T-cell (primary cell): ENCODE measurements at places on chromosomes 1 and 21. TPM values are rescaled to one million over a fixed set of nuclear protein-coding genes. Genes with fewer than 3 reads are reported as not detected.
A peak's percentile ranks its signal among the peaks of the same experiment; 100 is the strongest.

TBX19 gene
- total RNA-seq = 3.9 TPM

CNR2 gene
- 1.5 TPM for total RNA-seq

BRDT gene
- total RNA-seq = not detected

MMEL1 gene
- total RNA-seq = 1.4 TPM

DNA sequence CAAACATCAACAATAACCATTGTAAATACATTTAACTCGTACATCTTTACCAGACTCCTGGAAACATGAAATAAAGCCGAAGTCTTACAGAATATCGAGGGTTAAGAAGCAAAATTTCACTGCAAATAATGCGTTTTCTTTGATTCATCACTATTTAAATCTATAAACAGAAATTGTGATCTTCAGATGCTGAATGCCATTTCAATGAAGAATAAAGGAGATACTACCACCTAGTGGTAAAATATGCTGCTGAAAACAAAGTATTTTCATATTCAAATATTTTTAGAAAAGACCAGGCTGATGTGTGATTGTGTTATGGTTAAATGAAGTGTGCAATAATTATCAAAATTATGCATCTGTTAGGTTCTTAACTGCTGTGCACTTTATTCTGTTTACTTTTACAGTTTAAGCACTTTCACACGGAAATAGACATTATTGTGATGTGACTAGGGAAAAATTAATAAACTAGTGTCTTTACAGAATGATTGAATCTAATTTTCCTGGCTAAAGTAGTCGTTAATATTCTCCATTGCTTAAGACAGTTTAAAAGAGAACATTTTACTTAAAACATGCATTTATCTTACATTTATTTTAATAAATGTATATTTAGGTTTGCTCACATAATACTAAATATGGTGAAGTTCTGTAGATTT lies 1093.1 kb downstream of the MRPL39 start:
- H3K4me3 ChIP-seq = no peak overlapping the region
- no peaks in the 10 kb centered on the region for H3K4me1 ChIP-seq
- no peaks in the 10 kb centered on the region for H3K27me3 ChIP-seq

DNA sequence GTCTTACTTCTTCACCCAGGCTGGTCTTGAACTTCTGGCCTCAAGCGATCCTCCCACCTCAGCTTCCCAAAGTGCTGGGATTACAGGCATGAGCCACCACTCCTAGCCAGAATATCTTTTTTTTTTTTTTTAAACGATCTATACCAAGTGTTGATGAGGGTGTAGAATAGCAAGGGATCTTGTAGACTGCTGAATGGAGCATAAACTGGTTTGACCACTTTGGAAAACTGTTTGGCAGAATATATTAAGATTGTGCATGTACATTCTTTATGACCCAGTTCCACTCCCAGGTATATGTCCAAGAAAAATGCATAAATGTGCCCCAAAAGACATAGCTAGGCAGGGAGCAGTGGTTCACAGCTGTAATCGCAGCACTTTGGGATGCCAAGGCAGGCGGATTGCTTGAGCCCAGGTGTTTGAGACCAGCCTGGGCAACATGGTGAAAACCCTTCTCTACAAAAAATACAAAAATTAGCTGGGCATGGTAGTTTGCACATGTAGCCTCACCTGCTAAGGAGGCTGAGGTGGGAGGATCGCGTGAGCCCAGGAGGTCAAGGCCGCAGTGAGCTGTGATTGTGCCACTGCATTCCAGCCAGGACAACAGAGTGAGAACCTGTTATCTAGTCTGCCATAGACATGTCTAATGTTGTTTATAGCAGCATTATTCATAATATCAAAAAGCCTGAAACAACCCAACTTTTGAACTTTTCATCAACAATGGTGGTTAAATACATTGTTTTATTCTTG lies 184.0 kb downstream of the VPS13D start:
- H3K27me3 ChIP-seq = no peaks in the 10 kb centered on the region
- no peak overlapping the region for H3K4me3 ChIP-seq
- no peak for DNase-seq

- H3K4me3 ChIP-seq = no peak overlapping the region
- H3K4me1 ChIP-seq = peaks cover 18% of the 10 kb centered on the region
Observed at GRCh38 chr1:36420409-36420808, 22.7 kb upstream of the LSM10 start.

LCE1E gene
- total RNA-seq = not detected

- H3K4me3 ChIP-seq = no peak overlapping the region
- DNase-seq = no peak
- no peaks in the 10 kb centered on the region for H3K36me3 ChIP-seq
- H3K27ac ChIP-seq = no peak overlapping the region
Observed at GRCh38 chr1:5341471-5341870, 650.8 kb downstream of the NPHP4 start.

DNA sequence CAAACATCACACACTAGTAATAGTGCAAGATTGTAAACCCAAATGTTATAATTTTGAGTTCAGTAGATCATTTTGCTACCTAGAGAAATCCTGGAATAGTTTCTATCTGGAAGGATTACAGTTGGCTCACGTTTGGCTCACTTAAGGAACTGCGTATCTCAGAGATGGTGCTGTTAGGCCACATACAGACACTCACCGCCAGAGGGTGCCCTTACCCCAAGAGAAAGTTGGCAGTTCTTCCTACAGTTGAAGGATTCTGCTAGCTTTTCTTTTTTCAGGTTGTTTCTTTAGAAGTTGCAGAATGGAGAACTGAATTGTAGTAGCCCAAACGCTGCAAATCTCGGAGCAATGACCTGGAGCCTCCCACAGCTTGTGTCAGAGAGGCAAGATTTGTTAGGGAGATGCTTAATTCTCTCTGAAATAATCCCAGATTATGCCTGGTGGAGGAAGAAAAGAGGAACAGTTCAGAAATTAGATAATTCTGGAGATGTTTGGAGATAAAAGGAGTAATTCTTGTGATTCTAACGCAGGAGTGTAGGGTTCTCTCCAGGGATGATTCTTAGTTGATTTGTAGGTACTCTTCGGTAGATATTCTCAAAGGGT lies 87.9 kb upstream of the PAPPA2 start:
- H3K27me3 ChIP-seq = no peaks in the 10 kb centered on the region
- DNase-seq = peak; percentile 40
- no peak overlapping the region for H3K27ac ChIP-seq
- H3K36me3 ChIP-seq = no peaks in the 10 kb centered on the region
- H3K4me1 ChIP-seq = no peaks in the 10 kb centered on the region

ALX3 gene
- not detected for total RNA-seq

KRTAP21-2 gene
- not detected for total RNA-seq

DNA sequence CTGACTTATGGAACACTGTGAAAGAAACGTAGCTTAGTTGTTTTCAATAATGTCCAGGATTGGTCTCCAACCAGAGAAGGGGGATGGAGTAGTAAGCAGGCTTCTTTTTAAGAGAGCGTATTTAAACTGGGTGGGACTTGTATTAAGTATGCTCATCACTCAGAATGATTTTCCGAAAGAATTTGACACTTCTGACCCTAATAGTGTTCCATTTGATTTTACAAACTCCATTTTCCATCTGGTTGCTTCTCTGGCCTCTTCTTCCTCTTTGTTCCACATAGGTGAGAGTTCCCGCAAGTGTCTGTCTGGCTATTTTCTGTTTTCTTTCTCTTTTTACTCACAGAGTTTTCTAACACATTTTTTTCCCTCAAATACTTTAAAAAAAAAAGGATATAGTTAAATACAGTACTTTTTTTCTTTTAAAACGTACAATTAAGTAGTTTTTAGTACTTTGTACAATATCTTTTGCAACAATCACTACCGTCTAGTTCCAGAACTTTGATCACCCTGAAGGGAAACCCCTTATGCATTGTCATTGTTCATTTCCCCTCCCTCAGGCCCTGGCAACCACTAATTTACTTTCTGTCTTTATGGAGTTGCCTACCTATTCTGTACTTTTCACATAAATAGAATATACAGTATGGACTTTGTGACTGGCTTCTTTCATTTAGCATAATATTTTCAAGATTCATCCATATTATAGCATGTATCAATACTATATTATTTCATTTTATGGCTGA lies 67.0 kb downstream of the RASAL2 start:
- no peaks in the 10 kb centered on the region for H3K27me3 ChIP-seq
- H3K4me1 ChIP-seq = no peaks in the 10 kb centered on the region
- no peak overlapping the region for H3K27ac ChIP-seq
- no peak for DNase-seq

DNA sequence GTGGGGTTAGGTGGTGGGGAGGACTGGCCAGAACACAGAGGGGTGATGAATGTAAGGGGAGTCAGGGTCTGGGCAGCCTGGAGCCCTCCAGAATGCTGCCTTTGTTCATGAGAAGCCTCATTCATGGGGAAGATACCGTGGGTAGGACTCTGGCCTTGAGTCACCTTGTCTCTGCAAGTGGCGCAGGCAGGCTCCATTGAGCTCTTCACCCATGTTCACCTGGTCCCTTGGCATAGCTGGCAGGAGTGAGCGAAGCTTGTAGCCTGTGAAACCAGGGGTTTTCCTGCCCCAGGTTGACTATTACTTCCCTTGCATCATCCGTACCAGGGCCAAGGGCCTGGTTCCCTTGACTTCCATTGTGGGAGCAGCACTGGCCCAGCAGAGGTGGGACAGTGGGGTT lies 25.8 kb downstream of the SOX13 start:
- H3K27me3 ChIP-seq = no peaks in the 10 kb centered on the region
- H3K36me3 ChIP-seq = no peaks in the 10 kb centered on the region
- no peak overlapping the region for H3K27ac ChIP-seq
- no peaks in the 10 kb centered on the region for H3K4me1 ChIP-seq
- DNase-seq = no peak
- H3K4me3 ChIP-seq = no peak overlapping the region

- peak overlapping the region; percentile 96 for H3K27ac ChIP-seq
- H3K4me3 ChIP-seq = peak overlapping the region; percentile 21
- no peak for DNase-seq
- H3K27me3 ChIP-seq = no peaks in the 10 kb centered on the region
- peaks cover 58% of the 10 kb centered on the region for H3K4me1 ChIP-seq
- peaks cover 3% of the 10 kb centered on the region for H3K36me3 ChIP-seq
Observed at GRCh38 chr1:153533689-153534201, 2.0 kb downstream of the S100A6 start.

DNA sequence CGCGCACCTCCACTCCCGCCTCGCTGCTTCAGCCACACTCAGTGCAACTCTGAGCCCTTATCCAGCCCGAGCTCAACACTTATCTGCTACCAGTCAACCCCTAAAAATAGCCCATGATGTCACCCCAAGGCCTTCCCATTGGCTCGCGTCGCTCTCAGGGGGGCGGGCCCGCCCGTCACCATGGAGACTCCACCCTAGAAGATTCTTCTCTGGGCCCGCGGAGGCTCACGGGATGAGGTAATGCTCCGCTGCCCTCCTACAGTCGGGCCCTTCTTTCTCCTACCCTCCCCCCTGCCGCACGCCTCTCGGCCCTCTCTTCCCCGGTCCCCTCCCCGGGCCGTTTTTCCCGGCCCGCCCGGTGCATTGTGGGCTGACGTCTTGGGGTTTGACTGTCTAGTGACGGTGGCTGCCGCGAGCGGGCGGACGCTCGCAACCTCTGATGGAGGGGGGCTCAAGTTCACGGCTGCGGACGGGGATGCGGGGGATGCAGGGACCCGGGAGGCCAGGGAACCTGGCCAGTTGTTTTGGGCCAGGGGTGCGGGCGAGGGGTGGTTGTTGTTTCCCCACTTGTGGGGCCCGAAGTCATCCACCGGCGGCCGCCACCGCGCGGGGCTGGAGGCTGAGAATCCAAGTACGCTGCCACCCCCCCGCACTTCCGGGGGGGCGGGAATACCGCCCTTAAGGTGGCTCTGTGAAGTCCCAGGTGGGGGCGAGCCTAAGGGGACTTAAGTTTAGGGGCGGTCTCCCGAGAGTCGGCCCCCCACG lies at the start of gene JUN:
Gene JUN (minus strand): TSS at position 55 of the 765 bp plus-strand sequence. CDS start 977 bp downstream, outside the sequence.
- H3K36me3 ChIP-seq = no peaks in the 10 kb centered on the region
- peak within 1 kb of the TSS; percentile 95 for H3K4me3 ChIP-seq
- peaks cover 7% of the 10 kb centered on the region for H3K27me3 ChIP-seq
- H3K27ac ChIP-seq = peak within 1 kb of the TSS; percentile 100

DNA sequence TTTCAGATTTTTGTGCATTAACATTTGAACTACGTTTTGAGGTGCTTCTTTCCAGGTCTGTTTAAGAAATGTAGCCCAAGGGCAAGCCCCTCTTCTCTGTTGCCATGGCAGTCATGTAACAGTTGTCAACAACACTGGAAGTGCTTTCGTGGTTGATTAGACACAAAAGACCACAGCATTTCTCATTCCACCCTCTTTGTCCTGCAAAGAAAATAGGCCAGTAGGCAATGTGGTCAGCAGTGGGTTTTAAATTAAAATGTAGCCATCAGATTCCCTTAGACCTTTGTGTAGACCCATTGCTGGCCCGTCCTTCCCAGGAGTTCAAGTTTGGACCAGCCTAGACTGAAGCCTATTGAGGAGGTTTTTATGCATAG lies 35.4 kb downstream of the VANGL1 start:
- no peak for DNase-seq
- no peaks in the 10 kb centered on the region for H3K27me3 ChIP-seq
- H3K4me1 ChIP-seq = no peaks in the 10 kb centered on the region

DNA sequence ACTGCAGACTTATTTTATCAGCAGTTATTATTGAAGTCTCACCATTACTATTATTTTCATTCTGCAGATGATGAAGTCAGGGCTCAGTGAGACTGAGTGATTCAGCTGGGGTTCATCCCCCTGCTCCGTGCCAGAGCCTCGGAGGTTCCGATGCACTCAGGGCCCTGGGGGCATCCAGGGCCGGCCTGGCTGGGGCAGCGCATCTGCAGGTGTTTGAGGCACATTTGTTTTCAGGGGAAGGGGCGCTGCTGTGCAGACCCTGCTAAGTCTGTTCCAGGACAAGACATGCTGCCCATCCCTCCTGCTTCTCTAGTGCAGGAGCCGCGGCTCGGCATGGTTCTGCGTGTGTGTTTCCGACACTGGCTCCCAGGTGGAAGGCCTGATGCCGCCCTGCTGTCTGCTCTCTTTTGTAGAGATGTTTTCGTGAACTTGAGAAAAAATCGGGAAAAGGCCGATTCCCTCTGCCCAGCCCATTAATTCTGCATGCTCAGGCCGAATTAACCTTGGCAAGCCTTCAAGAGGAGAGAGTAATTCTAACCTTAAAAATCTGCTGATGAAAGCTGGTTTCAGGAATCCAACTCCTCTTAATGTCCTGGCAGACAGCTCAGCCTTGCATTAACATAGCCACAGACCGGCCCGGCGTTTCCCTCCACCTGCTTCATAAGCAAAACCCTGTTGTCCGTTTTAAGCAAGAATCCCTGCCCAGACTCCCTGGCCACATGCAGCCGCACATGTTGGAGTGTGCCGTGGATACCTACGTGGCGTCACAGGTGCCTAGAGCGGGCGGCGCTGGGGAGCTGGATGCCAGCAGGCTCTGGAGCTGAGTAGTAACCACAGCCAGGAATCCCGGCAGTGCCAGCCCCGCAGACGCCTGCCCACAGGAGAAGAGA lies 316.0 kb upstream of the VAMP3 start:
- no peaks in the 10 kb centered on the region for H3K36me3 ChIP-seq
- DNase-seq = no peak
- H3K27me3 ChIP-seq = no peaks in the 10 kb centered on the region
